ENCODE measurements at places on chromosomes 5 and 9.

DNA sequence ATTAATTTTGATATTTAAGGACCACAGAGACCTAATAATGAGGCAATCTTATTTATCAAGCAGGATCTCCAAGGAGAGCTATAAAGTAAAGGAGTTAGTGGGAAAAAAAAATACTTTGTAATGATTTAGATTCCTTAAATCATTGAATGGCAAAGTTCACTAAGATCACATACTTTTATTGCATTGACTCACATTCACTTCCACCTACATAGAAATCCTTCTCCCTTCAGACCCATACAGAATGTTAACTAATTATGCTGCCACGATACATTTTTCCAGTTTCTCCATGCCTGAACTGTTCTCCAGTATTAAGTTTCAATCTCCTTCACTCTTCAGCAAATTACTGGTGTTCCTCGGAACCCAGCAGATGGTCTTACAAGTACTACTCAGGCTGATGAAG, 388.7 kb downstream of the EFNA5 start:
- DNase-seq, result no peak

GRCh38 chr9:86508208-86508903, 154.1 kb upstream of the TUT7 start:
- DNase-seq, result no peak

- DNase-seq, result no peak
Measured at GRCh38 chr5:116372931-116373597, 201.6 kb downstream of the SEMA6A start.

- DNase-seq, result no peak
Measured at GRCh38 chr5:42718591-42718990, 38.0 kb upstream of the CCDC152 start.

GRCh38 chr5:4716781-4717180, 423.3 kb upstream of the ADAMTS16 start:
- DNase-seq, result no peak

DNA sequence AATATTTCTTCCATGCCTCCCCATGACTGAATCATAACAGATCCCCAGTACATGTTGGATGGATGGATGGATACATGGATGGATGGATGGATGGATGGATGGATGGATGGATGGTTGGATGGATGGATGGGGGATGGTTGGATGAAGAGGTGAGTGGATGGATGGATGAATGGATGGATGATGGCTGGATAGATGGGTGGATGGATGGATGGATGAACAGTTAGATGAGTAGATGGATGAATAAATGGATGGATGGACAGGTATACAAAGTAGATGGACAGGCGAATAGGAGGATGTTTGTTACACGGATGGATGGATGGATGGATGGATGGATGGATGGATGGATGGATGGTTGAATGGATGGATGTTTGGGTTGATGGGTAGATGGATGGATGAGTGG, 120.0 kb upstream of the HAND1 start:
- DNase-seq, result no peak

DNA sequence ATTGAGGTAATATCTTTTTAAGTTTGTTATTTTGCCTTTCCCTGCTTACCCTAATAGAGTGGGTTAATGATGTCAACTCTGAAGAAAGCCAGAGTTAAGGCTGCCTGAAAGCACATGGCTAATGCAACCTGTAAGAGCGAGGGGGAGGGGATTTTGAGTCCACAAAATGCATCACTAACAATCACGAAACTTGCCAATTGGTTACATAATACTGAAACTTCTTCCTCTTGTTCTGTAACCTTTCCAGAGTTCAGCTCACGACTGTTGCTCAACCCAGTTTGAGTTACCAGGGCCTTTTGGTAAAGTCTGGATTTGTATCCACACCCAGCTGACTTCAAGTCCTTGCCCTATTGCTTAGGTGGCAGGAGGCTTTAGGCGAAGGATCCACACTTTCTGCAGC, 308.8 kb downstream of the EFNA5 start:
- DNase-seq, result no peak

DNA sequence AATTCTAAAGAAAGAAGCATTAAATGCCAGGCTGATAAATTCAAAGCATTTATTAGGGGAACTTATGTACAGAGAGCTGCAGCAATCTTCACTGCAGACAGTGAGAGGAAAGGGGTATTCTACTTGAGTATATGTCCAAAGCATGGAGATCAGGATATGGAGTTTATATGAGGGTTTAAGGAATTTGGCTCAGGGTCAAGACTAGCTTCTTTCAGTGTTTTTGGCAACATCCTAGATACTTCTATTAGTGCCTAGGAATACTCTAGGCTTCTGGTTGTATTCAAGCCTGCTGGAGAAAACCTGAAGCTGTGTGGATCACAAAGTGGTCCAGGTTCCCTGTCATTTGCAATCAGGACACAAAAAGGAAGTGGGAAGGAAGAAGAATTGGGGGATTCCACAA, 194.6 kb downstream of the CETN3 start:
- no peak for DNase-seq

- no peak for DNase-seq
Measured at GRCh38 chr5:147616421-147616820, 106.6 kb upstream of the DPYSL3 start.

DNA sequence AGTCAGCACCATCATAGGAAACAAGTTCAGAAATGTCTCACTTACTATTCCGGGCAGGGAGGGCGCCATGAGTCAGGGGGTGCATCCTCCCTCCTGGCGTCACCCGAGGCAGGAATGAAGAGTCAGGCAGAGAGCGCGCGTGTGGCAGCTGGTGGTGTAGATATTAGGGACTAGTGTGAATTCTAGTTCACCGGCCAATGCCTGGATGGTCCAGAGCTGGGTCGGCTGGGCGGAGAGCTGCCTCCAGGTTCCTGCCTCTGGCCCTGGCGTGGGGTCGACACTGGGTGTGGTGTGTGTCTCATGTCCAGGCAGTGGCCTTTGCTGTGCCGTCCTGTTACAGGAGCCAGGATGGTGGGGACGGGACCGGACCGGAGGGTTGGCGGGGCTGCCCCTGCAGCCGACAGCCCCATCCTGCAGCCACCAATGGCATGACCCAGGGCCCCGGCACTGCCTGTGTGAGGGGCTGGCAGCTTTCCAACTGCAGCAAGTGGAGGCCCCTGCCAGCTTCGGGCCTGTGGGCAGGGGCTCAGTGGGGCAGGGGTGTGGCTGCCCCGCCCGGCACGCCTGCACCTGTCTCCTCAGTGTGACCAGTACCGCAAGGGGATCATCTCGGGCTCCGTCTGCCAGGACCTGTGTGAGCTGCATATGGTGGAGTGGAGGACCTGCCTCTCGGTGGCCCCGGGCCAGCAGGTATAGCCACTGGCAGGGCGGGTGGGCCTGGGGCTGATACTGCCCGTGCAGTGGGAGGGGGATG, 9.1 kb downstream of the DIPK1B start:
- no peak for DNase-seq

GRCh38 chr9:14585730-14586473, 107.3 kb downstream of the ZDHHC21 start:
- no peak for DNase-seq

GRCh38 chr9:69463497-69464068, 138.6 kb downstream of the ENTREP1 start:
- DNase-seq, result no peak

DNA sequence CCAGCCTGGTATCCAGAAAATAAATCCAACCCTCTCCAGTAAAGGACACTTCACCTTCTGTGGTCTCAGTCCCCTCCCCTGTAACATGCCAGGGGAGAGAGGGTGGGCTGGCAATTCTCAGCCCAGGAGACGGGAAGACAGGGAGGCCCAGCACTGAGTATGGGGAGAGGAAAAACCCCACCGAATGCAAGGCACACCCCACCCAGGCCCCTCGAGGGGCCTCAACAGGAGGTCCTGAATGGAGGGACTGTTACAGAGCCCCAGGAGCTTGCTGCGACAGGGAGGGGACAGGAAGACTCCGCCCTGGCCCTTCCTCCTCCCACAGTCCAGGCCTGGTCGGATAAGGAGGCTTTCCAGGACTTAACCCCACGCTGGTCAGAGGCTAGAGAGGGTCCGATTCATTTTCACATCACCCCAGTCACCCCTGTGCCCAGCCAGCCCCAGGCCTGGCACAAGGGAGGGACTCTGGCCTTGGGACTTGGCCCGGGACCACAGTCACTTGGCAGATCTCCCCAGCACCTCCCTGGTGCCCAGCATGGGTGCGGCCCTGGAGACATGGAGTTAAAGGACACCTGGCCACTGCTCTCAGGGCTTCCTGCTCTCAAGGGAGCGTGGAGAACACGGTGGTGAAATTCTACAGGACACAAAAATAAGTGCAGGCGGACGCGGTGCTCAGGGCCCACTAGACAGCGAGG, 44.9 kb upstream of the STXBP1 start:
- peak; percentile 72 for DNase-seq

DNA sequence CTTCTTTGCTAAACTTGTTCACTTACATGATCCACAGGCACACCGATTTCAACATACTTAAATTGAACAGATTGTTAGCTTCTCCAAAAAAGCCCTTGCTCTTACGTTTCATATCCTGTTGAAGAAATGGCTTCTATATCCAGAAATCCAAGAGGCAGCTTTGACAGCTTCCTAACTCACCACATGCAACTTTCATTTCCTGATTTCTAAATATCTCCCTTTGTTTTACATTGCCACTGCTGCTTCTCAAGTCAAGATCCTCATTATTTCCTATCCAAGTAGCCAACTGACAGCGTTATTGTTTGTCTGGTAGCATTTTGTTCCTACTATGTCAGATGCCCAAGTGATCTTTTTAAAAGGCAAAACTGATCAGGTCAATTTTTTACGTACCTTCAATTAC, 913.2 kb upstream of the TYRP1 start:
- DNase-seq, result no peak

DNA sequence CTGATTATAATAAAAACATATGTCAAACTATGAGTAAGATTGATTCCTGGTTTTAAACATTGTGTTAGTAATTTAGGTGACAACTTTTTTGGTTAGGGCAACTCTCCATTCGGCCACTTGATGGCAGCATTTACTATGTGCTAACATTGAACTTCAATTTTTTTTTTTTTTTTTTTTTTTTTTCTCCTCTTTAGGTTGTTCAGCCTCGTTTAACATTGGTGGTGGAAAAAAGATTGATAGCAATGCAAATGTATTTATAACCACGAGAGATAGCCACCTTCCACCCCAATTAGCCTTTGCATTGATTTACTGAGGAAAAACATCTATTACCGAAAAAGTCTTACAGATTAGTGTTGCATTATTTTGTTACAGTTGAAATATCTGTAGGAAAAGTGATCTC, 159.1 kb downstream of the CSNK1G3 start:
- peak; percentile 64 for DNase-seq

- no peak for DNase-seq
Measured at GRCh38 chr5:169554251-169554650, 29.3 kb upstream of the SPDL1 start.

DNA sequence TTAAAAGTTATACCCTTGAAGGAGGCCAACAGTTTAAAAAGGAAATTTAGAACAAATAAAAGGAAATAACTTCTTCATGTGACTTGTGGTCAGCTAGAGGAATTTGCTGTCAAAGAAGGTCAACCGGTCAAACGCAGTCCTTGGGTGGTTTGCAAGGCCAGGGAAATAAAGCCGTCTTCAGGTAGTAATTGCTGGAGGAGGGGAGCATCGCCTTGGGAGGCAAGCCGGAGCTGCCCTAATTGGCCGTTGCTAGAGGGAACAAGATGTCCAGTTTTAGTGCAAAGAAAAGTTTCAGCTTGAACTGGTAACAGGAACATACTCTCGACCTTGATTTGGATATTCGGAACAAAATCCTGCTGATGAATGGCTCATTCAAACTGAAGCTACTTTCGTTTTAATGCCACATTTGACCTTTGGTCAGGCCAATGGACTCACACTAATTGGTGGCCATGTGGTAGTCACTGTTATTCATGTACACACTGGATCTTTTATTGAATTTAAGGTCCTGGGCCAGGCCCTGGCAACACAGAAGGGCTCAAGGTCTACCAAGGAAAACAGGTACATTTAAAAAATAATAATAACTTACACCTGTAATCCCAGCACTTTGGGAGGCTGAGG, 47.0 kb upstream of the MYO10 start:
- DNase-seq, result no peak

DNA sequence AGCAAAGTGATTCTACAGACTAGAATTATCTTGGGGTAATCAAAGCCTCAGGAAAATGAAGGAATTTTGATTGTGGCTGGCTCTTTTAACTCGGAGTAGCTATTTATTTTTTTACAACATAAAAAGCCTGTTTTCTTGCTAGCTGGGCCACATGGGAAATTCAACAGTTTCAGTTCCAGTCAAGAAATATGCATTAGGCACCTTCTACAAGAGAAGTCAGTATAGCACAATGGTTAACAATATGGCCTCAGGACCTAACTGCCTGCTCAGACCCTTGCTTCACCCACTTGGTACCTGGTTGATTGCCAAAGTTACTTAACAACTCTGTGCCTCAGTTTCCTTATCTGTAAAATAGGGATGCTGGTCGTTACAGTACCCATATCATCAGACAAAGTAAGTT, 586.2 kb downstream of the ZNF608 start:
- DNase-seq, result no peak

DNA sequence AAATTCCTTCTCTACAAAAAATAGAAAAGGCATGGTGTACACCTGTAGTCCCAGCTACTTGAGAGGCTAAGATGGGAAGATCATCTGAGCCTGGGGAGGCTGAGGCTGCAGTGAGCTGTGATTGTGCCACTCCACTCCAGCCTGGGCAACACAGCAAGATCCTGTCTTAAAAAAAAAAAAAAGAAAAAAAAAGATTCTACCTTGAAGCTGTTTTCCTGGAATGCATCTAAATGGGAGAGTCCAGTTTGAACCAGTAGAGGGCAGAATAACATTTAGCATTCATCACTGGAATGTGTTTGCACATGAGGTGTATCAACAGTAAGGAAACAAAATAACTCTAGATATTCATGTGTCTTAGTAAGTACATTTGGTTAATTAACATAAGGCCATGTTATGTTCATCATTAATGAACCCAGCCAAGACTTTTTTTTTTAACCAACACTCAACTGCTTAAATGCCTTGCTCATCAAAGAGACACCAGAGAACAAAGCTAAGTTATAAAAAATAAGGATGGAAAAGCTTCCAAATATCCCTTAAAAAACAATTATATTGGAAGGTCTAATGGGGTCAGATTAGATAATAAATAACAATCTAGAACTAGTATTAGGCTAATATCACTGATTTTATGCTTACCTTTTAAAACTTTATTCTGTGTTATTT, 16.1 kb downstream of the IFNE start:
- peak; percentile 66 for DNase-seq

- DNase-seq, result no peak
Measured at GRCh38 chr9:33114746-33115145, 38.3 kb upstream of the SMU1 start.

- no peak for DNase-seq
Measured at GRCh38 chr5:15522187-15522520, 22.2 kb downstream of the FBXL7 start.

GRCh38 chr5:56264417-56265025, 31.4 kb upstream of the ANKRD55 start:
- peak; percentile 54 for DNase-seq

DNA sequence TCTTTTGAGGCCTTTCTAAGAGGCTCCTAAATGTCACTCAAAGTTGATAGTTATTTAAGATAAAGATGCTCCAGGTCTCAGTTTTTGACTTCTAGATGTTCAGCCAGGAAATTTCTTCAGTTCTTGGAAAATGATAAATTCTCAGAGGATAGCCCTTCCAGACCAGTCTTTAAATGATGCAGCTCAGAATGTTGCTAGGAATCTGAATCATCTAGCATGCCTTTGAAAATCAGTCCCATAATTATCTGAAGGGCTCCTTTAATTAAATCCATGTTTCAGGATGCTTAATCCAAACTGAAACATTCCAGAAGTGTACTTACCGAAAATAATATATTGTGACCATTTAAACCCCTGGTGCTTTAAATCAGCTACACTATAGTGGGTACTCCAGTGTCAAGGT, 107.5 kb upstream of the FBN2 start:
- DNase-seq, result no peak
